ENCODE measurements at places on chromosomes 2 and 18. TPM values are rescaled to one million over a fixed set of nuclear protein-coding genes. Genes with fewer than 3 reads are reported as not detected.

GRCh38 chr18:37457341-37457740 lies 108.3 kb downstream of the CELF4 start:
- peak; percentile 81 for DNase-seq

- DNase-seq = no peak
These were observed 40.8 kb upstream of the PXDN start for GRCh38 chr2:1784986-1785617.

ACMSD gene
- not detected for total RNA-seq

DNA sequence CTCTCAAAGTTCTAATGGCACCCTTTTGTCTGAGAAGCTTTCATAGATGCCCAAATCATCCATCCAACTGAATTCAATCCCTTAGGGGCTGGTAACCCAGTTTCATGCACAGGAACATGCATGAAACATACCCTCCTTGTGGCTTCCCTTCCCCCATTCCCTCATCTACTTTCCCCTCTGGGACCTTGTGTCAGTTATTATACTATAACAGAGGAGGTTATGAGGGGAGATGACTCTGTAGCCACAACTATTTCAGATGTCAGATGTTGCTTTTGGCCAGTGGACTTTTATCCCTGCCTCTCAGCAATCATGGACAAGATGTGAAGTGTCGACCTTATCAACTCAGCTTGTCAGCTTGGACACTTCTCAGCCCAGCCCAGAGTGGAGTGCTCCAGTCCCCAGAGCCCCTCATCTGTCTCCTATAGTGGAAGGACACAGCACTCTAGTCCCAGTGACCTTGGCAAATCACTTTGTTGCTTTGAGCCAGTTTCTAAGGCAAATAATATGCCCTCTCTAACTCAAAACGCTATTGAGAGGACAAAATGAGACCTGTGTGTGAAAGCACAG lies 8.4 kb downstream of the DHRS9 start:
- DNase-seq = no peak

DPP10 gene
- total RNA-seq = 6.5 TPM

GRCh38 chr2:186992597-186992996 lies 143.6 kb upstream of the ZSWIM2 start:
- no peak for DNase-seq

CLHC1 gene
- 23.2 TPM for total RNA-seq

DNA sequence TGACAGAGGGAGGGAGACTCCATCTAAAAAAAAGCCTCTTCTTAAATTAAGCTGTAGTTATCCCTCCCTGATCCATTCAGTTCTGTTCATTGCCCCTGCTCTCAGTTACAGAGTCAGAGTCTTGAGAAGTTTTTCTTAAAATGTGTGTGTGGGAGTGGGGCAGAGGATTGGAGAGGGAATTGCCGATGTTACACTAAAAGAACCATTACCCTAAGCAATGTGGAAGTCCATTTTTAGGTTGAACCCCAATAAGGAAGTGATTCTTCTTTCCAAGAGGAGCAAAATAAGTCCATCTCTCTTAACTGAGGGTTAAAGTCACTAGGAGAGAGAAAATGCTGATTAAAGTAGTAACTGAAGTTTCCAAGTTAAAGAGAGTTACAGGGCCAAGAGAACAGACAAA lies 21.2 kb upstream of the THOC1 start:
- DNase-seq = no peak

DNA sequence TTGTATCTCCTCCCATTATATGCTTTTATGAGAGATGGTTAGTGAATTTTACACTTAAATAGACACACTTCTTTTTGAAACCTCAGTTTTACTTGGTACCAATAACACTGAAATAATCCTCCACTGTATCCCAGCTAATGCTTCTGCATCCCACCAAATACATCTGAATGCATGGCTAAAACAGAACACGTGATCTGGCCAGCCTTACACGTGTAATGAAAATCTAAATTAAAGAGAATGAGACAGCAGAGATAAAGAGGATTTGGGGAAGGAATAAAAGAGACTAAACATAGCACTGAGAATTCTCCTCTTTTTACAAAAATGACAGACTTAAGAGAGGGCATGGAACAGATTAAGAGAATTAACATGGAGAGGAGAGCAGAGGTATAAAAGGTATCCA lies 612.2 kb downstream of the NRXN1 start:
- no peak for DNase-seq

TLX2 gene
- not detected for total RNA-seq

GMCL1 gene
- 23.1 TPM for total RNA-seq

ICOS gene
- total RNA-seq = not detected

Data from neural progenitor cell (in vitro differentiated cells).